ENCODE measurements at places on chromosomes 1 and 21.

GRCh38 chr1:119321666-119322419, 46.7 kb upstream of the HAO2 start:
- no peak for DNase-seq

GRCh38 chr1:40032240-40032891, 8.2 kb upstream of the CAP1 start:
- DNase-seq = peak; percentile 24

- DNase-seq = no peak
Measured at GRCh38 chr1:53462193-53462592, 3.0 kb downstream of the DMRTB1 start.

DNA sequence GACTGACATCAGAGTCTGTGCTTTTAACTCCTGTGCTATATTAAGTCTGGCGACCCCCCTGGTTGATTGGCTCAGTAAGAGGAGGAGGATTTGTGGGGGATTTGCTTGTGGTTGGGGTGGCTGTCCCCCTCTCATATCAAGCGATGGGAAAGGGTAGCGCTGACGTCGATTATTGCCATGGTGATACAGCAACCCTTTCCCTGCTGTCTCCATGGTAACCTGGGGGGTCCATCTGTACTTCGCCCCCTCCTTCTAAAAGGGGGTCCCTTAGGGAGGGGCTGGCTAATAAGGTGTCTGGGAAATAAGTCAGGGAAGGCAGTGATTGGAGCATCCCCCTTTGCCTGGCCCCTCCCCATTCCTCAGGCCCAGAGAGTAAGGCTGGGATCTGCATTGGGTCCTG, 4.7 kb downstream of the FAM229A start:
- DNase-seq = no peak

DNA sequence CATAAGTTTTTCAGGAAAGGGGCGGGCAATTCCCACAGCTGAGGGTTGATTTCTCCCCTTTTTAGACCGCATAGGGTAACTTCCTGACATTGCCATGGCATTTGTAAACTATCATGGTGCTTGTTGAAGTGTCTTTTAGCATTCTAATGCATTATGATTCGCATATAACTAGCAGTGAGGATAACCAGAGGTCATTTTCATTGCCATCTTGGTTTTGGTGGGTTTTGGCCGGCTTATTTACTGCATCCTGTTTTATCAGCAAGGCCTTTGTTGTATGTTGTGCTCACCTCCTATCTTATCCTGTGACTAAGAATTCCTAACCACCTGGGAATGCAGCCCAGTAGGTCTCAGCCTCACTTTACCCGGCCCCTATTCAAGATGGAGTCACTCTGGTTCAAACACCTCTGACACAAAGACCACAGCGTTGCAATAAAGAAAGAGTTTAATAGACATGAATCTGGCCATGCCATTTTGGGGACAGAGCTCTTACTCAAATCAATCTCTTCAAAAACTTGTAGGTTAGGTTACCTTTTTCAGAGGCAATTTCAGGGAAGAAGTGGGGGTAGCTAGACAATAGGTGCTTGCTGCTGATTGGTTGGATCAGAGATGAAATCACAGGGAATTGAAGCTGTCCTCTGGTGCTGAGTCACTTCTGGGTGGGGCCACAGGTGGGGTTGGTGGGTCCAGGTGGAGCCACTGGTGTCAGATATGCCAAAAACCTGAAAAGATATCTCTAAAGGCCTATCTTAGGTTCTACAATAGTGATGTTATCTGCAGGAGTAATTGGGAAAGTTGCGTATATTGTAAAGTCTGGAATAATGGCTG, 23.3 kb downstream of the TBX19 start:
- no peak for DNase-seq

DNA sequence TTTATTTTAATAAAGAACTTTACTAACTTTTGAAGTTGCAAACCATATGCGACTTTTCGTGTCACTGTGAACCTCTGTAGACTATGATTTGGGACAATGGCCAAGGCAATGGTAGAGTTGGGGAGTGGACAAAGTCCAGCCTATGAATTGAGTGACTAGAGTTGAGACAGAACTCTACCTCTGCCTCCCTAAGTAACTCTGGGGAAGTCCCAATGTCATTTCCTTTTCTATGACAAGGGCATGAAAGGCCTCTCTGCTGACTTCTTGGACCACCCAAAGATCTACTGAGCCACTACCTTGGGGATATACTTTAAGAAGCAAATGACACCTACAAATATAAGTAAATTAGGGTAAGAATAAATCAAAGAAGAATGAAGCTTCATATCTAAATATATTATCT, 19.3 kb downstream of the BEND5 start:
- DNase-seq = no peak

DNA sequence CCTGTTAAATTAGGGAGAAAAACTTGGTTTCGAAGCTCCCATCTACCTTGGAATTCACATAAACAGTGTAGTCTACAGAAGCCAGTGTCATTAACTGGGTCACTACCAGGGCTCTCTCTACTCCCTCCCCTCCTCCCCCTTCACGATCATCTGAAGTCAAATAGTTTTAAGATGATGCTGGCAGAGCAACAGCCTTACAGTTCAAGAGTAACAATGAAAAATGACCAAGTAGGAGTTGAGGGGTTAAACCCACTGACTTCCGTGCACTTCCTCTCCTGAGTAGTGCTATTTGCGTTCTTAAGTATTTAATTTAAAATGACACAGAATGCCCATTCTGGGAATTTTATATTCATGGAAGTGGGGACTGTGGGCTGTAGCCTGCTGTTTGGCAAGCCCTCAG, 236.9 kb downstream of the SIPA1L2 start:
- no peak for DNase-seq

- DNase-seq = peak; percentile 19
Measured at GRCh38 chr1:19028110-19028509, 71.6 kb upstream of the IFFO2 start.

DNA sequence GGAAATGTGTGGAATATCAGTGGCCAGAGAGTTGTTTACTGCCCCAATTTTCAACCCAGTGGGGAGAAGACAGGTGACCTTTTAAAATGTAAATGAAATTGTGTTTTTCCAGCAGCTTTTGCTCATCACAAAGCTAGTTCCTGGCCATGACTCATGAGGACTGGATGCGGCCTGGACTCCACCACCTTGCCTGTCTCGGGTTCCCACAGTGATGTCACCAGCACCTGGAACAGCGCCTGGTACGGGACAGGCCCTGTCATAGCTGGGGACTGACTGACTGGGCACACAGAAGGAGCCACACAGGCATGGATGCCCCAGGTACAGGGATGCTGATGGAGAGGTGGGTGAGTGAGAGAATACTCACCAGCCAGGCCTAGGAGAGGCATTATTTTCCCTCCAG, 277.1 kb downstream of the AJAP1 start:
- DNase-seq = no peak

DNA sequence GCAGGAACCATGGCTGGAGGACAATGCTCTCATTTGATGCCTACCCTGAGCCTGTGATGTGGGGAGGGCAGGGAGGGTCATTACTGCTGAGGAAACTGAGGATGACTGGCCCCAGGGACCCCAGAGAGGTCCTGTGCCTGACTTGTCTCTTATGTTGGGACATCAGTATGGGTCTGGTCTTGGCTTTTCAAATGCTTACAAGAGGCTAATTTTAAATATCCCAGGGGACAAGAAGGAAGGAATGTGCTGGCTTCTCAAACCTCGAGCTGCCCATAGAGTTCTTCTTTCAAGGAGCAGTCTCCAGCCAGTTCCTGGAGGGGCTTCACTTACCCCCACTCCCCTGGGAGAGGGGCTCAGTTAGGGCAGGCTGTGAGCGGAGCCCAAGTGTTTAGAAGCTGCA, 168.2 kb downstream of the TRABD2B start:
- DNase-seq = no peak

GRCh38 chr1:218347336-218347722, 2.2 kb downstream of the TGFB2 start:
- no peak for DNase-seq

DNA sequence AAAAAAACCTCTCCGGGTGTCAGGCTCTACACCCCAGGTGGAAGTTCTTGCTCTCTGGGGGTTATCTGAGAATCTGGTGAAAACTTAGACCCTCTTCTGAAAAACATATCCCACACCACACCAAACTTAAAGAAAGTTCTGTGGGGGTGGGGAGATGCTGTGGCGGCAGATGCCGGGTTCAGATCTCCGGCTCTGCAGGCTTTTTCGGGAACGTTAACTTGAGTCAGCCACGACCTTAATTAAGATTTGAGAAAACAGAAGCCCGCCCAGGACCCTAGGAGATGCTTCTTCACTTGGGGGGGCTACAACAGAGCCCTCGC, 2.3 kb downstream of the RCC2 start:
- DNase-seq = no peak

GRCh38 chr1:155080312-155081228, 1.9 kb downstream of the EFNA3 start:
- DNase-seq = peak; percentile 92

- DNase-seq = no peak
Measured at GRCh38 chr21:15659753-15660422, 69.9 kb upstream of the USP25 start.

DNA sequence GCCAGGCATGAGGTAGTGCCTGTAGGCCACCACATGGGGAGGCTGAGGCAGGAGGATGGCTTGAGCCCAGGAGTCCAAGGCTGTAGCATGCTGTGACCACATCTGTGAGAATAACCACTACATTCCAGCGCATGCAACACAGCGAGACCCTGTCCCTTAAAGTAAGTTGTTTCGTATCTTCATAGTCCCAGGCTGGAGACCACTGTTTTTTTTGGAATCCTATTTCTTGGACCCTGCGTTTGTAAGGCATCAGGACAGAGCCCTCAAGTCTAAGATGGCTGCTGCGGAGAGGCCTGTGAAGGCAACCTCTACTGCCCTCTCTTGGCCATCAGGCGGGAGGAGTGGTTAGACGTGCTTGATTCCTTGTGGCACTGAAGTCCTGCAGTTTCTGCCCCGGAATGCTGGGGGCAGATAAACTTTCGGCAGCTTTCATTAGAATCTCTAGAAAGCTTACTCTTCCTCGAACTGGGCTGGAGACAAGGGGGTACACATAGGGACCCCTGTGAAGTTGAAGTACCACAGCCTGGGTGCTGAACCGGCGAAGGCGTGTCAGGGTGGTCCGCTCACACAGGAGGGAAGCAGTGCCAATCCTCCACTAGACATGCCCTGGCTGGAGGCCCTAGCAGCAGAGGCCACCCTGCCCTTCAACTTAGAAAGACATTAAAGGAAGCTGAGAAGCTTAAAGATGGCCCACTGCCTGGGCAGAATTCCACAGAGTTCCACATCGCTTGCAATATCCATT, 36.6 kb downstream of the RABIF start:
- no peak for DNase-seq

- DNase-seq = no peak
Measured at GRCh38 chr1:210801501-210801900, 332.4 kb downstream of the KCNH1 start.

DNA sequence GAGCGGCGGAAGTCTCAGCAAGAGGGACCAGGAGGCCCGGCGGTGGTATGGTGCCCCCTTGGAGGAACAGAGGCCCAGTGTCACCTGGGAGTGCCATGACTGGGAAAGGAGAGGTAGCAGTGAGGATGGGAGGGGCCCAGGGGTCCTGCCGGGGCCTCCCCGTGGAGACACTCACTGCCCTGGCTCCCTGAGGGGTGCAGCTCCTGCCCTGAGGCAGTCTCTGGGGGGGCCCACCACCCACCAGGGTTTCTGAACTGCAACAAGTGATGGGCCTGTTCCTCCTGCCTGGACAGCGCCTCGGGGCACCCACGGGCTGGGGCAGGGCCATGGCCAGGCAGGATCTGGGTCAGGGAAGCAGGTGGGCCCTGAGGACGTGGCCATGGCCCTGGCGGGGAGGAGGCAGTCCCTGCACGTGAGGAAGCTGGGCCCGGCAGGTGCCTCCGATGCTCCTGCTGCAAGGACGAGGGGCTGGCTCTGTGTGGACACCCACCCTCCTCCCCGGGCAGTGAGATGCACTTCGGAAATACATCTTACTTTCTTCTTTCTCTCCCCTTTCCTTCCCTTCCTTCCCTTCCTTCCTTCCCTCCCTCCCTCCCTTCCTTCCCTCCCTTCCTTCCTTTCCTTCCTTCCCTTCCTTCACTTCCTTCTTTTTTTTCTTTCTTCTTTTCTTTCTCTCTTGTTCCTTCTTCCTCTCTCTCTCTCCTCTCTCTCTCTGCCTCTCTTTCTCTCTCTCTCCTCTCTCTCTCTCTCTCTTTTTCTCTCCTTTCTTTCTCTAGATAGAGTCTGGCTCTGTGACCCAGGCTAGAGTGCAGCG, 66.6 kb downstream of the MORN1 start:
- DNase-seq = no peak

DNA sequence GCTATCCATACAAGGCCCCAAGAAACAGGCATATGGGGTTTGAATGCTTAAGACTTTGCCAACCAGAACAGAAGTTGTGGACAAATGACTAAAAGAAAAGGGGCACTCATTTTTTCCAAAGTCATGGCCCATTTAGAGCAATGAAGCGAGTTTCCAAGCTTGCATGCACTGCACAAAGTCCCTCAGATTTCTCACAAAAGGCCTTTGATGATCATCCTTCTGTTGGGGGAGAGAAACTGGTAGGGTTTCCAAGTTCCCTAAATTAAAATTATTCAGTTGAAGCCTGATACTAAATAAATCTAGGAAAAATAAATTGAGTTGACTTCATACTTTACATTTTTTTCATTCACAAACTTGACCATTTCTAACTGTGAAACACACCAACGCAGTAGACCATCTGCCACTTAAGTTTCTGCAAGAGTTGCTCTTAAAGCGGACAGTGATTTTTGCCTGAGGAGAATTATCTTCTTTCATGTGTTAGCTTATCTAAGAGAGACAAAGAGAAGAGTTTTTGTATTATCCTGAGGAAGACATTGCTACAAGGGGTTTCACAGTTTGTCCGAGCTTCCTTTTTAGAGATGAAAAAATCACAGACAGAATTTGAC, 139.2 kb downstream of the SEC16B start:
- no peak for DNase-seq

- no peak for DNase-seq
Measured at GRCh38 chr1:233608988-233609387, 4.9 kb upstream of the KCNK1 start.

DNA sequence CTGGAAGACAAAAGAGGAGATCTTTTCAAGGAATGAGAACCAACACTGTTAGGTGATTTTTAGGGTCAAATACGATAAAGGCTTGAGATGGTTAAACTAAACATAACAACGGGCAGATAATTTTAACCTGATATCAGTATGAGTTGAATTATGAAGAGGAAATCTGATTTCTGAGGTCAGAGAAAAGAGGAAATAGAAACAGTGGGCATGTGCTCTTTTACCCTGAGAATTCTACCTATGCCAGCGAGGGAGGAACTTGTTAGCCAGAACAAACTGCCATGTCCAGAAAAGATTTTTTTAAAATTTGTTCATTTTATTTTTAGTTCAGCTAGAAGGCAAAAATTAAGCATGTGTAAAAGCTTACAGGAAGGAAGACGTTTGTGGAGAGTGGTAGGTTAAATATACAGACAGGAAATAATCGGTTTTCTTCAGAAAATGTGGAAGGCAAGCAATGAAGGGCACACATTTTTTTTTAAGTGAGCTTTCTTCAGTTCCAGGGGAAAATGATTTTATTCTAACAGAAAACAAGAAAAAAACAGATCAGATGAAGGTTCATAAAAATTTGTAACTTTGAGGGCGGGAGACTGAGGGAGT, 1745.3 kb downstream of the MRPL39 start:
- no peak for DNase-seq

GRCh38 chr1:113391649-113392271, 1.4 kb downstream of the MAGI3 start:
- no peak for DNase-seq

Measured in NCI-H2227 treated with DMSO at 0.1 percent for 48 hours (cell line).